ENCODE measurements at places on chromosomes 16 and 17.

DNA sequence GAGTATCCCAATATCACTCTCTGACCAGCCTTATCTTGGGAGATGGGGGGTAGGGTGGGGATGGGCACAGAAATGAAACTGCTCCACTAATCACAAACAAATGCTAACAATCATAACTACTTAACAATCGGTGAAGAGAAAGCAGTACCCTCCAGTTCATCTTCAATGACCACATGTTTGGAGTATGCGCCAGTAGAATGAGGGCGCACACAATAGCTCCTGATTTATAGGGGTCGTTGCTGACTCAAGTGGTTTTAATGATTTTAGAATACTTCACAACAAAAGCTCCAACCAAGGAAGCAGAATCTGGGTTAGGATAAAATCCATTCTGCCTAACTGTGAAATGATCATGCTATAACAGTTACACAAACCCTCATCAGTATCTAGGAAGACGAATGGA lies 184.4 kb downstream of the AATF start:
- no peak for DNase-seq

GRCh38 chr17:21007646-21008045 lies 35.2 kb downstream of the USP22 start:
- DNase-seq: no peak

DNA sequence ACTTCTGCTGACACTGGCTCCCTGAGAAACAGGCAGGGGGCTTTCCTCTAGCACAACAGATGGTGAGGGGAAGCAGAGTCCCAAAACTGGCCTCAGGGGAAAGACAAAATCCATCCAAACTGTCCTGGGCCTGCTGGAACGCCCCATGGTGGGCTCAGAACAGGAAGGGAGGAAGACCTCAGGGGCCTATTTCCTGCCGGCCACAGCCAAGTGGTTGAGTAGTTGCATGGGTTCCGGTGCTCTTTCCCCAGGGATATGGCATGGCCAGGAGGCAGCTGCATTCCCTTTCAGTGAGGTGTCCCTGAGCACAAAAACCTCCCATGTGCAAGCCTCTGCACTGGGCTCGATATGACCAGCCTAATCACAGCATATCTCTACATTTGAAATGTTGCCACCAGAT lies 303.0 kb upstream of the IRX5 start:
- DNase-seq: no peak

DNA sequence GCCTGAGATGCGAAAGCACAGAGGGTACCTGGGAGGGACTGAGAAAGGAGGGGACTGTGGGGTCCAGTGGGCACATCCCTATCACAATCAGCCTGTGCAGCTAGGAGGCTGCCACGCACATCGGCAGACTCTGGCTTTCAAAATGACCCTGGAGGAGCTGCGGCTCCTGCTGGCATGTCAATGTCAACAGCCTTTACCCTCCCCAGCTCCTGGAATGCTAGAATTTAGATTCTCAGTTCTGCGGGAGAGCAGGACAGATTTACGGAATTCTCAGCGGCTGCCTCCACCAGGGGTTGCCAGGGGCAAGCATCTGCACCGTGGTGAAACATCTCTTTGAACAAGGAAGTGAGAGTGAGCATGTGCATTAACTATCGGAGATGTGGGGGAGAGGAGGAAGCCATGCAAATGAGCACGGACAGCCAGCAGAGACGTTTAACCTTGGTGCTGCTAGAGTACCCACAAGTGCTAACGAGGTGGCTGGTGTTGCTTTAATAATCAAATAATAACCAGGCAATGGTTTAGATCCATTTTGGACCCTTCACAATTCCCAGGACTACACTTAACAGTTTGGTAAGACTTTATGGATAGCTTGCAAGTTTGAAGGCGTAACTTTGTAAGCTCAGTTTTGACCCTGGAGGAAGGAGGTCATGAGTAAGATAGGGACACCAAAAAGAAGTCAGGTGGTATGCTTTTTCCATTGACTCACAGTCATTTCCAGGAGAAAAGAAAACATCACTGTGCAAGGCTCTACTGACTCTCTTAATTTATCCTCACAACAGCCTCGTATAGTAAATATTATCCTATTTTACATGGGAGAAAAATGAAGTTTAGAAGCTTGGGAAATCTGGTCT lies 54.1 kb downstream of the XYLT1 start:
- peak; percentile 80 for DNase-seq

- no peak for DNase-seq
Observed at GRCh38 chr17:57424777-57425188, 168.5 kb downstream of the MSI2 start.

GRCh38 chr16:69087161-69087581 lies 18.3 kb upstream of the HAS3 start:
- DNase-seq: no peak

DNA sequence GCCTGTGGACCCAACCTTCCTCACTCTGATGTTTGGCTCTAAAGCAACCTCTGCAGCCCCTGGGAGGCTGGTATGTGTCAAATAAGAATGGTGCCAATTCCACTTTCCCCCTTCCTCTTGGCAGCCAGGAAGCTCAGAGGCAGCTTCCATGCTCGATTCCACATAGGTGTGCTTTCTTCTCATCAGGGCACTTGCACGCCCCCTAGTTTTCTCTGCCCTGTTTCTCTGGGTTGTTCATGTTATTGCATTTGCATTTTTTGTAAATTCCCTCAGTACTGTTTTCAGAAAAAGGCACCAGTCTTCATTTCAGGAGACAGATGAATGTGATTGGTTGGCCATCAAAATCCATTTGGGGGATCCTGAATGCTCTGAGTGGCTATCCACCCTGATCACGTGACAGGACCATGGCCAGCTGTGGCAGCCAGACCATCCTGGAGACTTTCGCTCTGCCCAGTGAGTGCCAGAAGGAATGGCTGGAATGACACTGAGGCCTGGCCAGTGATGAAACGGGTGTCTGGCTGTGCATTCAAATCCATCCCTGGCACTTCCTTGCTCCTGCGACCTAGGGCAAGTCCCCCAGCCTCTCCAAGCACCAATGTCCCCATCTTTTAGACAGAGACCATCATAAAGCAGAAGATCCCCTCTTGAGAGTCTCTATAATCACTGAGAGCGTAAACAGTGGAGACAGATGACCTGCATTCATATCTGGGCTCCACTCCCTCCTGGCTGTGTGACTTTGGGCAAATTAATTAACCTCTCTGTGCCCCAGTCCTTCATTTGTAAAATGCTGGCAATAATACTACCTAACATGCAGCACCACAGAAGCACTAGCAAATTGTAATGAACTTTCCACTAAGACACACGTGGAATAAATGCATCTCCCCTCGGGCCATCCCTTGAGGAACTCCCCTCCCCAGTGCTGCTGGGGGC lies 56.4 kb downstream of the CNGB1 start:
- DNase-seq: no peak

DNA sequence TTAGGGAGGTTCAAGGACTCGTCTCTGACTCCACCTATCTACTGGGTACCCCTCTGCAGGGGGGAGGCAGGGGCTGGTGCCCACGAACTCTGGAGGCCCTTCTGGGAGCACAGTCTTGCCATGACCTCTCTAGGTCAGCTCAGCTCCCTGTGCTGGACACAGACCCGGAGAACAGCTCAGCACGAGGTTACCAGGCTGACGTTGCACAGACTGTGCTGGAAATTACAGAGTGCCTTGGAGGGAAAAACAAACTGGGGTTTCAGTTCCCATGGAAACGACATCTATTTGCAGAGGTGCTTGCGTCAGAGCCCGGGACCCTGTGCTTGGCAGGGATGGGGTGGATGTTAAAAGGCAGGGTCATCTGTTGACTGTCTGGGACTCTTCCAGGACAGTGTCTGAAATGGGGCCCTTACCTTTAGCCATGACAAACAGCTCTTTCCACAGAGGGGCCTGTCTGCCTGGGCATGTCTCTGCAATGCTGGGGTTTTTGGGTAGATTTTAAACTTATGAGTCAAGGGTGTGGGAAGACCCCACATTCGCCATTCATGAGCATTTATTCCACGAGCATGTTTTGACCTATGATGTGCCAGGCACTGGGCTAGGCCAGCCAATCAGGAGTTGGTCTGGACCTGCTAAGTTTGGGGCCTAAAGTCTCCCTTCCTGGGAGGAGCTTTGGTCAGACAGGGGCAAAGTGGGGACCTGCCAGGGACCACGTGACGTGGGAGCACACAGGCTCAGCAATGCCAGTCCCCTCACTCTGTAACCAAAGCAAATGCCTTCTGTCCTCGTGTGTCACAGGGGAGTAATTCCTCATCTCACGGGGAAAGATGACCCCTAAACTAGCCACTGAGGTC lies 22.5 kb downstream of the CCR7 start:
- peak; percentile 82 for DNase-seq

DNA sequence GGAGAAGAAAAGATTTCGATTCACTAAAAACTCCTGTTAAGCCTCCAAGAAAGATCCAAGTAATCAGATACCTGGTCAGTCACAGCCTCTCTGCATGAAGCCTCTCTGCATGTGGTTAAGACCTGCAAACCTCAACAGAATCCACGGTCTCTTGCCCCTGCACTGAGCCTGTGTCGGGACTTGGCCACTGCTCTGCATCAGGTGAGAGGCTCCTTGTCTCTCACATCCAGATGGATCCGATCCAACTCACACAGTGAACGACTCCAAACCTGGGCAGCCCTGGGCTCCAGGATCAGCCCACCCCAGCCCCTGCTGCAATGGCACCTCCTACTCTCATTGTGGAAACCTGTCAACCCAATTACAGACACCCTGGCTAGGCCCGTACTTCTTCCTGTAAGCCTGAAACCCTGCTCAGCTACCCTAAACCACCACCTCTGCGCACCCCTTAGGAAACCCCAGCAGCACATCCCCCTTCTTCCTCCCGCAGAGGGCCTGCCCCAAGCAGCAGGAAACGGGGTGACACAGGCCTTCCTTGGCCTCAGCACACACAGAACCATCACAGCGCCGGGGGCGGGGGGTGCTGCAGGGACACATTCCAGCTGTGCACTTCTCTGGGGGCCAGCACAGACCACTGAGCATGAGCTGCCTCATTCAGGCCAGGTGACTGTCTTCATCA lies 129.5 kb downstream of the ANKRD11 start:
- DNase-seq: peak; percentile 59

DNA sequence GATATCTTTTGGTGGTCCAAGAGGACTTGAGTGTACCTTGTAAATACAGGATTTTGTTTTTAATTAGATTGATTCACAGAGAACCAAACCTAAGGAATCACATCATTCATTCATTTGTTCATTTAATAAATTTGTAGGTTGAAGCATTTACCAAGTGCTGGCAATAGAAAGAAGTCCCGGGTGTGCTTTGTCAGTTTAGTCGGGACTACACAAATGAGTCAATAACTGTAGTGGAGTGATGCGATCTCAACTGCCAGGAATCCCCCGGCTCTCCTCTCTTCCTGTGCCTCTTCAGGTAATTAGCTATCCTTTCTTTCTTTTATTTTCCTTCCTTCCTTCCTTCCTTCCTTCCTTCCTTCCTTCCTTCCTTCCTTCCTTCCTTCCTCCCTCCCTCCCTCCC lies 1.4 kb upstream of the WWOX start:
- DNase-seq: no peak

DNA sequence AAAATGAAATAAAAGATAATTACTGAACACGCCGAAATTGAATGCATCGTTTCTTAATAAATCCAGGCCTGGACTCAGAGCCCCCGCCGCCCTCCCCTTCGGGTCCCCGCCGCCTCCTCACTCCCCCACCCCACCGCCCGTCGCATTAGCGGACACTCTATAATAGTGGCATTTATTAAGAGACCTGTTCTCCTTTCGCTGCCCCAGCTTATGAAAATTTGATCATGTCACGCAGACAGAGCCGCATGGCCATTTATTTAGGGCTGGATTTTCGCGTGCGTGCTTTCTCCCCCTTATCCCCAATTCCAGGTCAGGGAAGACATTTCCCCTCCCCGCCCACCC lies 6.3 kb upstream of the HOXB2 start:
- no peak for DNase-seq

DNA sequence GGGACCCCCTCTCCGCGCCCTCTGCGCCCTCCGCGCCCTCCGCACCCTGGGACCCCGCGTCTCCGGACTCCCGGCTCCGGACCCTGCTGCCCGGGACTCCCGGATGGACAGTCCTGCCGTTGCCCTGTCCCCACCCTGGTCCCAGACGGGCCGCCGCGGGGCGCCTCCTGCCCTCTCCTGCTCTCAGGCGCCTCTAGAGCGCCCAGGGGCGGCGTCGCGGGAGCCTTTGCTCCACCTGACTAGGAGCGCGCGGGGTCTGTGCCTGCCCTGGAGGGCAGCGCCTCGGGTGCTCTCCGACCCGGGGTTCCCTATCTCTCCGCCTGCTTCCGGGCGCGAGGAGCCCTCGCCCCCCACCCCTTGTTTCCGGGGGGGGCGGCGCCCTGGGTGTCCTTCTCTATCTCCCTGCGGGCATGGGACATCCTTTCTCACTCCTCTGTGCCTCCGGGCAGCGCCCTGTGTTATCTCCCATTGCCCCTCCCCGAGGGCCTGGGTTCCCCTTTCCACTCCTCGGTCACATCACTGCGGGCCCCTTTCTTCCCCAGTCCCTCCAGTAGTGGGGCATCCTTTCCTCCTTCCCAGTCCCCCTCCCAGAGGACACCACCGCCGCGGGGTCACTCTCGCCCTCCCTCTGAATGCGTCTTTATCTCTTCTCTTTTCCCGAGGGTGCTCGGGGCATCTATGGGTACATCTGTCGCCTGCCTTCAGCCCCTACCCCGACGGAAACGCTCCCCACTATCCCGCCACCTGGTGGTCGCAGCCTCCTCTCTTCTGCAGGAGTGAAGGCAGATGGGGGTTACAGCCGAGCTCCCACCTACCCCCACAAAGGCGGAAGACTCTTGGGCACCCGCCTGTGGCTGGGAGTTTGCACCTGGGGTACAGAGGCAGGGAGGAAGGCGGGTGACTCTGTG lies 875 bp downstream of the PRKCB start:
- peak; percentile 26 for DNase-seq

GRCh38 chr16:74752756-74753155 lies 21.9 kb downstream of the FA2H start:
- DNase-seq: no peak

- DNase-seq: no peak
Observed at GRCh38 chr16:86199182-86199581, 300.2 kb downstream of the IRF8 start.

DNA sequence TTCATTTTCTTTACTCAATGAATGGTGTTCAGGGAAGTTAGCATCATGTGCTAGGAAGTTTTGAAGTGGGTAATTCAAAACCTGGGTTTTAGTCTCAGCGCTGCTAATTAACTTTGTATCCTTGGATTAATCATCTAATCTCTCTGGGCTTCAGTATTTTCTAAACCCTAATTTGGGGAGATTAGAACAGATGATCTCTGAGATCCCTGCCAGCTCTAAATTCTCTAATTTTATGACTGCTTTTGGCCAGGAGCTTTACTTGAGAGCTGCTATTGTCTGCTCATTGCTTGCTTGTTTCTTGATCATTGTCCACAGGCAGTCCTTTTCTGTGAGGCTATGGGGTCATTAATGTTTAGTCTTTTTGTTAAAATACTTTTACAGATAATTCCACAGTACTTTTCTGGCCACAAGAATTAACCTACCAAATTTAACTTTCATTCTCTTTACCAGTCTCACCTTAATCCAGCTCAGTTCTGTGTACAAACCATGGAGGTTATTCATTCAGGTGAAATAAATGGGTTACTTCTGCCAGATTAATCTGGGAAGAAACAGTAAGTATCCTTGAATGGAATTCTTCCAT lies 28.4 kb upstream of the VWA3A start:
- DNase-seq: no peak

Data from stimulated activated naive B cell treated with anti-CD40 and anti-IgM and Interleukin-4, amounts not matched to agents 10 μg/mL and 1 μg/mL and 100 μg/mL, for 72 hours (primary cell).